ENCODE measurements at places on chromosomes 4 and X.

GRCh38 chrX:103442536-103442901 is 66.2 kb downstream of the BEX3 start:
- DNase-seq: no peak

DNA sequence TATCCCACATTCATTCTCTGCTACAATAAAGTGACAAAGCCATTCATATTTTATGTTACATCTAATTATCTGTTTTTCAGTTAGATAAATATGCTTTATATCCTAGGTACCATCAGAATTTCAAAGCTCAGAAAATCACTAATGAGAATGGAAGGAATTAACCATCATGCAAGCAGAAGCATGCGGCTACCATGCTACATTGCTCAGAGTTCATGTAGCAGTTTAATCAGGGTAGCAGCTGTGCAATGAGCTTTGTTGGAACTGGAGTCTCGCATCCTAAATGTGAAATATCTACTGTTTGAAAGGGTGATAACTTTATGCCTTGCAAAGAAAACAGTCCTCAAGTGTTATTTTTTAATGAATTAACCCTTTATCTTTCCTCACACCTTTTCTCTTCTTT is 77.5 kb downstream of the SNCA start:
- DNase-seq: no peak

DNA sequence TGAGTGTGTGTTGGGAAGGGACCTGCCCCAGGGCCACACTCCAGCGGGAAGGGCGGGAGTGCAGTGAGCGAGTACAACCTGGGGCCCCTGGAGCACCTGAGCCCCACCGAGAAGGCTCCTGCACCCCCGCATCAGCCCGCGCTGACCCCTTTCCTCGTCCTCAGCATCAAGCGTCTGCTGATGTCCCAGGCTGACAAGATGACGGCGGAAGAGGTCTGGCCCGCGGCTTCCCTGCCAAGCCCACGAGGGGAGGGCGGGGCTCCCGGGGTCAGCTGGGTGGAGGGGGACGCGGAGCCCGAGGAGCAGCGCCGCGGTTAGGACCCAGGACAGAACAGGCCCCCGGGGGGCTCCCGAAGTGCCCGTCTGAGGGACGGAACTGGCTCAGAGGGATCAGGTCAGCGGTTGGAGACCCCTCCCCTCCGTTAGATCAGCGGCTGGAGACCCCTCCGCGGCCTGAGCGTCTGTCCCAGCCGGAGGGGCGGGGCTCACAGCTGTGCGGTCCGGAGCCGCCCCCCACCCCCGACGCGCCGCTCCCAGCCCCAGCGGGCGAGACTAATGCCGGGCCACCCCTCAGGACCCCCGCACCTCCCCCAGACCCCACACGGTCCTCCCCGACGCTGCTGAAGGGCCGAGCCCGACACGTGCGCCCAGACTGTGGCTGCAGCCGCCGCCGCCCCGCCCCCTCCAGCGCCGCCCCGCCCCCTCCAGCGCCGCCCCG is 6.7 kb downstream of the MYL5 start:
- DNase-seq: peak; percentile 74

DNA sequence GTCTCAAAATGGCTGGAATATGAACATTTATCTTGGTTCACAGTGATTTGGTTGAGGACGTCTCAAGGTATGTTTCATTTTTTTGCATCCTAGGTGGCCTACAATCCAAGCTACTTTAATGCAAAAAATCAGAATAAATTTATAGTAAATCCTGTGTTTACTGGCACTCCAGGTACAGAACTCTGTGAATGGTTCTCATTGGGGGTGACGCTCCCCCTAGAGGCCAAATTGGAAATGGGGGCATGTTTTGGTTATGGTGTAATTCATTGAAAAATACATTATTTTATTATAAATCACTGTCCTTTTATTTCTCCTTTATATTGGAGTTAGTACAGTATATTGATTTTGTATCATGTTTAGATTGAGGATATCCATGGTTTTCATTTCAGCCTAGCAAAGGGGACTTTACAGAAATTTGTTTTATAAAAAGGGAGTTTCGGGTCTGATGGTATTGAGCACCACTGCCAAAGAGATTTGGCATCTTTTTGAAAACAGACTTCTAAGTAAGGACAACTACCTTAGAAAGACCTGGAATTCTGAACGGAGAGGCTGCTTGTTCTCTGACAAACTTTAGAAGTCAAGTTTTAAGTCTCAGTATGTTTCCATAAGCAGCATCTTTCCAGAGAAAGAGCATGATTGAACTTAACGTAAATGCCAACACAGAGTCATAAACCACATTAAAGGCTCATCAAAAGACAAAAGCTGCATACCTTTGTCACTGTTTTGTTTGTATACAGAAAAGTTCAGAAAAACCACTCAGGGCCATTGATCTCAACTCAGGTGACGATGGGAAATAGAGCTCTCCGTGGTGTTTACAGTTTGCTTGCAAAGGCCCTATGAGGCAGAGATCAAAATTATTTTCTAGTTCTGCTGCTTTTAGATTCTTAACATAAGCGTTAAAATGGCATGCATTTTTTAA is 19.4 kb downstream of the MTM1 start:
- DNase-seq: peak; percentile 22

- no peak for DNase-seq
Observed at GRCh38 chr4:41399231-41399630, 138.7 kb upstream of the LIMCH1 start.

- DNase-seq: no peak
Observed at GRCh38 chr4:64360664-64361398, 48.4 kb downstream of the TECRL start.

DNA sequence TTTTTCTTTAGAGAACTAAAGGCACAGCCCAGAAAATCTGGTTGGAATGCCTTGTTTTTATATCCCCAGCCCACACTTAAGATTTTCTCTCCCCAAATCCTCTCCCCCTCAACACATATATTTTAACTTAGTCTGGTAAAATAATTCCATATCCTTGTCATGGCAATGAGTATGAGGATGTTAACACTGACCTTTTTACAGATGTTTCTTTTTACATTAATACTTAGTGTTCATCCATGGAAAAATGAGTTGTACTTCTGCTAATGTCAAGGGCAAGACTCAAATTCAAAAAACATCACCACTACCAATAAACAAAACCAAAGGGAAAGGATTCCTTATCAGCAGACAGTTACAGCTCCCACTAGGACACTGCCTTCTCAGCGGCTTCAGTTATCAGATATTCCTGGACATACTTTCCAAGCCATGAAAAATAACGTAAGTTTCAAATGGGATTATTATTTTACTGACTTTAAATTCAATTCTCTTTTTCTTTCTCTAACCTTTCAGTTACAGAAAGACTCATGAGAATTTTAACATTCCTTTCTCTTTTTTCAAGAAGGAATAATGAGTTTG is 83.3 kb downstream of the RASL11B start:
- DNase-seq: no peak

- no peak for DNase-seq
Observed at GRCh38 chr4:11632025-11632424, 203.3 kb upstream of the HS3ST1 start.

All from erythroblast (primary cell).